ENCODE measurements at places on chromosomes 13 and 19.
A peak's percentile ranks its signal among the peaks of the same experiment; 100 is the strongest.

GRCh38 chr13:104021806-104022397 is 955.7 kb upstream of the SLC10A2 start:
- DNase-seq = no peak

DNA sequence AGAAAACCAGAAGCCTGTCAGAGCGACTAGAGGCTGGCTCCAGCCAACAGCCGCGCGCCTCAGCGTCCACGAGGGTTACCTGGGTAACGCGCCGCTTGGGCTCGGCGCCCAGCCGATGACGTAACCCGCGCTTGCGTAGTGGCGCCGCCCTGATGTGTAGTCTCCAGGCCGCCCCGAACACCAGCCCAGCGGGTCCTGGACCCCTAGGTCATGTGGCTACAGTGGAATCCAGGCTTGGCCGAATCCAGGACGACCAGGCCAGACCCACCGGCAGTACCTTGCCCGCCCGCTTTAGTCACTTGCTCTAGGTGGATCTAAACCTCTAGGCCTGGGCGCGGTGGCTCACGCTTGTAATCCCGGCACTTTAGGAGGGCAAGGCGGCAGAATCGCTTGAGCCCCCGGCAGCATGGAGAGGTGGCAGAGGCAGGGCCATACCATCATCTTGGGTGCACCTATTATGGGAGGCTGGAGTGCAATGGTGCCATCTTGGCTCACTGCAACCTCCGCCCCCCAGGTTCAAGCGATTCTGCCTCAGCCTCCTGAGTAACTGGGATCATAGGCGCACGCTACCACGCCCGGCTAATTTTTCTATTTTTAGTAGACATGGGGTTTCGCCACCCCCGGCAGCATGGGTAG is 7.2 kb upstream of the ZNF606 start:
- DNase-seq = peak; percentile 82

GRCh38 chr13:40190641-40191100 is 475.8 kb downstream of the FOXO1 start:
- peak; percentile 39 for DNase-seq

DNA sequence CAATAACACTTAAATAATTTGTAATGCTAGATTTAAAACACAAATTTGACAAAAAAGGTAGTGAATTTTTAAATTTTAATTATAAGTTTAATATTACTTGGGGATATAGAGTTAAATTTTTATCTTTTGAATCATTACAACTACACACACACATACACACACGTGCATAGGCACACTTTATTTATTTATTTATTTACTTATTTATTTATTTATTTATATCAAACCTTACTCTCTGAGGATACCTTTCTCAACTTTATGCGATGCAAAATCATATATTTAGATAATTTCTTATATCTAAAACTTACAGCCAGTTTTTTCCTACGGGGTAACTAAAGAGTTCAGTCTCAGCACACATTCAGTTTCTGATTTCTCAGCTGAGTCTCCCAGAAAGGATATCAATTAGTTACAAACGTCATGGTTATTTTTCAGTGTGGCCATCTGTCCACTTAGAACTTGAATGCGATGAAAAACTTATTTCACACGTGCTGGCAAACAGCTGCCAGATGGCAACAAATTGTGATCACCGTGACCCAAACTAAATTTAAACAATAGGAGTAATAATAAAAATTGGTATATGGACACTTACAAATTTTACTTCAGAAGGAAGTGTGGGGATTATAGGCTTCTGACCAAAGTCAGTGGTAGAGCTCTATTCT is 683.1 kb upstream of the PRR20A start:
- DNase-seq = no peak

GRCh38 chr13:31495336-31495735 is 244.0 kb upstream of the RXFP2 start:
- no peak for DNase-seq

DNA sequence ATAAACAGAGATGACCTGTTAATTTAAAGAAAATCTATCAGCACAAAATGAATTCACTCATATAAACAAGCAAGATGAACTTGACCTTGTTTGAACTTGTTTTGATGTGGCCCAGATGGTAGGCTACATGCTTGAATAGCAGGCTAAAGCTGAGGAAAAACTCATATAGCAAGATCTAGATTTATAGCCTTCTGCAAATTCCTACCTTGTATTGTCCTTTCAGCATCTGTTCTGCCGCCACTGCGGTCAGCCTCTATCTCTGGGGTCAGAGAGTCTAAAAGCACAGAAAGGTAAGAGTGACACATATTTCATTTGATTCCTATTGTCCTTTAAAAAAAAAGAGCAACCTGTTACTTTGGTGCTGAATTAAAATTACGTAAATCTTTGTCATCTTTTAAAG is 392.1 kb downstream of the DACH1 start:
- no peak for DNase-seq

GRCh38 chr13:25085125-25085742 is 10.7 kb upstream of the PABPC3 start:
- DNase-seq = peak; percentile 27

GRCh38 chr19:44552324-44552723 is 22.8 kb upstream of the CEACAM20 start:
- peak; percentile 12 for DNase-seq

GRCh38 chr13:77751513-77752456 is 54.3 kb downstream of the SLAIN1 start:
- DNase-seq = peak; percentile 44

DNA sequence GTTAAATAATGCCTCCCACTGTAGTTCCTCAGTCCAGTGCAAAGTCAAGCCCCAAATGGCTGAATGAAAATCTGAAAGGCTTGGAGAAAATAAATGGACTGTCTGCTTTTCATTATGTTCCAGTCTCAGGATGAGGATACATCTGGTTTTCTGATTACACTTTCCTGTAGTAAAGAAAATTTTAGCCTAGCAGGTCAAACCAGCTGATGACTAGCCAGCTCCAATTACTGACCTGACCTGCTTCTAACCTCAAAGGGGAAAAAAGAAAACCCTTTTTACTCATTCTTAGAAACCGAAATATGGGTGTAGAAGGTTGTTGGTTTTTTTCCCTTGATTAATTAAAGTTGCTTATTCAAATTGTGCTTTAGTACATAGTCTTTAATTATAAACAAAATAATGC is 418.4 kb downstream of the EFNB2 start:
- no peak for DNase-seq

DNA sequence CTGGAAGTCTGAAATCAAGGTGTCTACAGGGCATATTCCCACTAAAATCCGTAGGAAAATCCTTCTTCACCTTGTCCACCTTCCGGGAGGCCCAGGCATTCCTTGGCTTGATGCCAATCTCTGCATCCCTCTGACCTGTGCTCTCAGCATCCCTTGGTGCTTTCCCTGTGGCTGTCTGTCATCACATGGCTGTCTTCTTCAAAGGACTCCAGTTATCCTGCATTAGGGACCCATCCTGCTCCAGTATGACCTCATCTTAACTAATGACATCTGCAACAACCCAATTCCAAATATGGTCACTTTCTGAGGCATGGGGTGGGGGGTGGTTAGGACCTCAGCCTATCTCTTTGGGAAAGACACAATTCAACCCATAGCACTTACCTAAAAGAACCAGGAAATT is 423.8 kb downstream of the IRS2 start:
- no peak for DNase-seq

DNA sequence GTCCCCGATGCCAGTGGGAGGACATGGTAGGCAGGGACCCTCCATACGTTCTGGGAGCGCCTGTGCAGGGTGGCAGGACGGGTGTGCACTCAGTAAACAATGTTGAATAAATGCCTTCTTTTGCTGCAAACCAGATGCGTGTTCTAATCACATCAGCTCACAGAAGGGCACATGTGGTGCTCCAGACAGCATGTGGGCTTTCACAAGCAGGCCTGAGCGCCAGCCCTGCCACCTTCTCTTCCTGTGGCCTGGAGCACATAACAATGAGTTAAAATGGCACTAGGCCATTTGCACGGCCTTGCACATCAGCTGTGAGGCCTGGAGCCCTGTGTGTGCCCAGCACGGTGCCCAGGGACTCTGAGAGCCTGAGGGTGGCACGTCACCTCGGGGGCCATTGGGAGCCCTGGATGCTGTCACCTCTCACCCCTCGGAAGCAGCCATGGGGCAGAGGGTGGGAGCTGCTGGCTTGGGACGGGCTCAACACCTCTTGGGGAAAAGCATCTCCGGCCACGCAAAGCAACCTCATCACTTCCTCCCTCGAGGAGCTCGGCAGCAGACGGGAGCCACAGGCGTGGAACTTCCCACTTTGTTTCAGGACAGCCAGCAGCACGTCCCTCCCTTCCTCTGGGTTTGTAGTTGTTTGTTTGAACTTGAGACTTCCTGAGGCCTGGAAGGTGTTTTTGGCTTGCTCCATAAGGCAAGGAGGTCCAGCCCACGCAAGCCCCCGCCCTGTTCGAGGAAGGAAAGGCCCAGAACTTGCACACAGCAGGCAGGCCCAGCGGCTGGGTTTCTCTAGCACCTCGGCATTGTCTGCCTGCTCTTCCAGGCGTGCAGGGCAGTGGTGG is 9.8 kb downstream of the MCF2L start:
- DNase-seq = no peak

GRCh38 chr13:106331116-106331515 is 204.3 kb downstream of the EFNB2 start:
- no peak for DNase-seq

GRCh38 chr19:17063428-17063827 is 11.8 kb downstream of the HAUS8 start:
- DNase-seq = no peak

DNA sequence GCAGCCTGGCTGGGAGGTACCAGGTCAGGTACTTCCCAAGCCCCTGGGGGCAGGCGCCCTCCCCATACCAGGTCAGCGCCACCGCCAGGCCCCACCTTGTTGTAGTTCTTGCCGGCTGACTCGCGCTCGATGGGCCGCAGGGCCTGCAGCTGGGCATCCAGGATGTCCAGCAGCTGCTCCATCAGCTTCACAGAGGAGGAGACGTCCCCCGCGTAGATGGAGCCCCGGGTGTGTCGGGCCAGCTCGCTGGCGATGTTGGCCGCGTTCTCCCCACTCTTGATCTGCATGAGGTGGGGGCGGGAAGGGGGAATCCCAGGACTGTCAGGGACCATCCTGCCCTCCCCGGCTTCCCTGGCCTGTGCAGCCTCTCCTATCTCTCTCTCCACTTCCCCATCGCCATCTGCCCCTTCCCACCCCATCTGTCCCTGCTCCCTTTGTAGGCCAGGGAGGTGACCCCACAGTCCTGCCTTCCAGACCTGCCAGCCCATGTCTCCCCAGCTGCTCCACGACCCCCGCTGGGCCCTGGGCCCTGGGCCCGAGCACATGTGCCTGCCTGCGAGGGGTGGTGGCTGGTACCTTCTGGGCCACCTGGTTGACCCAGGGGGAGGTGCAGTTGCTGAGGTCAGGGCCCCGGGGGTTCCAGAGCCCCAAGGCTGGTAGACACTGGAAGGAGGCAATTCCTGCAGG is 23.8 kb upstream of the ASF1B start:
- no peak for DNase-seq

DNA sequence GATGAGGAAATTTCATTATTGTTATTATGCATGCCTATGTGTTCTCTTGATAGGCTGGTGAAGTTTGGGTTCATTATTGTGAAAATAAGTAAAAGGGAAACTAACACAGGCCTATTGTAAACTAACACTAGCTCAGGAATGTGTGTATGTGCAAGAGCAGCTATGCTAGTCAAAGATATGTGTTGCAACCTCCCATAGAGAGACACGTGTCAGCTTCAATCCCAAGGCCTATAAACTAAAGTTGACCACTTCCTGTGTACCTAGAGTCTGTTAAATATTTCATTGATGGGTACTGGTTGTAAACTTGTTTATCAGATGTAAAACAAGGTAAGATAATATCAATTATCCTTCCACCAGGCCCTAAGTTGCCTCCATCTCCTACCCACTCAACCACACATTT is 44.7 kb upstream of the ZNF30 start:
- DNase-seq = no peak

DNA sequence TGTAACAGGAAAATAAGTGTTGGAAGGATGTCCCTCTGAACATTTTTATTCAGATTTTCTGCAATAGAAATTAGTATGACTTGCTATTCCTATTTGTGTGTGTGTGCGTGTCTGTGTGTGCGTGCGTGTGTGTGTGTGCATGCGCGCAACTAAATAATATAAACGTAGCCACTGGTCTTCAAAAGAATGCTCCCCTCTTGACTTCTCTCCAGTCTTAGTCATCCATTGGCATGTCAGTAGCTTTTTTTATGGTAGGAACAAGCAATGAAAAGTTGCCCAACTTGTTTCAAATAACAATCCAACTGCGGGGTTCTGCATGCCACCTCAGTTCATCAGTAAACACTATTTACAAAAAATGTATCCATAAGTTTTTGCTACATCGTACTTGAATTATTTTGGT is 249.6 kb downstream of the GPC6 start:
- DNase-seq = peak; percentile 68

DNA sequence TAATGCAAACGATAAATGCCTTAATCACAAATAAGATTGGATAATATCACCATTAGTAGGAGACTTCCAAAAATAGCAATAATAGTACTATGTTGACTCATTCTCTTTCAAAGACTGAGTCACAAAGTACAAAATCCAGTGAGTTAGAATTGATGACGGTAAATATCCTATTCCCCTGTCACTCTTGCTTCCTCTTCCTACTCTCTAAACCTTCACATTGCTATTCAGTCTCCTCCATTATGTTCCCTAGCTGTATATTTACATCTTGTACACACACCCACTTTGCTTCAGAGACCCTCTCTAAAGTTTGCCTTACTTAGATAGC is 26.3 kb upstream of the INTS6 start:
- DNase-seq = peak; percentile 63

DNA sequence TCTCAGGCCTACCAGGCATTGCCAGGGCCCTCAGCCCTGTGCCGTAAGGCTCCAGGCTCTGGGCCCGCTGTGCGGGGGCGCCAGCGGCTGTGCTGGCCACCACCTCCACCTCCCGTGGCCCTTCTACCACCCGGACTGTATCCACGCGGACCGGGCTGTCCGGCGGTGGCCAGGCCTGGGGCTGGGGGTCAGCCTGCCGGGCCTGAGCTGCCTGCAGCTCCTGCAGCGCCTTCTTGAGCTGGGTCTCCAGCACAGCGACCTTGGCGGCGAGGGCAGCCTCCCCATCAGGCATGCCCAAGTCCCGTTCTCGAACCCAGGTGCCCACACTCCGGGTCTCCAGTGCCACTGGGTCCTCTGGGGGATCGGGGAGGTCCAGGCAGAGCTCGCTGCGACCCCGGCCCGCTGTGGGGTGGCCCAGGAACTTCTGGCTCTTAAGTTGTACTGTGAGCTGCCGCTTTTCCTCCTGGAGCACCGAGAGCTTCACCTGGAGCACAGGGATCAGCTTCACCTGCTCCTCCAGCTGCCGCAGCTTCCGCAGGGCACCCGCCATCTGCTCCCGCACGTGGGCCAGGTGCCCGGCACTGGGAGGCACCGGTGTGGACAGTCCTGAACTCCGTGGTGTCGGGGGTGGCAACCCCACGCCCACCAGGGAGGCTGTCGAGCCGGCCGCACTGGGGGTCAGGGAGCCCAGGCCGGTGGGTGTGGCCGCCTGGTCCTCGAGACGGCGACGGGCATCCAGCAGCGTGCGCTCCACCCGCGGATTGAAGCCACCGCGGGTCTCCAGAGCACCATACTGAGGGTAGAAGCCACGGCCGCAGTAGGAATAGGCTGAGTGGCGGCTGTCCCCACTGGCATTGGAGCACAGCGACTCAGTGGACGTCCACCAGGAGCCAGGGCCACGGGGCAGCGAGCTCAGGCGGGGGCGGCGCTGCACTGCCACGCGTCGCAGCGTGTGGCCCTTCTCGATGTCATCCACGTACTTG is 4.1 kb downstream of the KANK2 start:
- no peak for DNase-seq

All from fibroblast of skin of scalp (primary cell).